ENCODE measurements at places on chromosomes 7 and 10.

GRCh38 chr7:18086165-18087025 is 58.7 kb upstream of the PRPS1L1 start:
- peak overlapping the region; percentile 57 for H3K4me3 ChIP-seq
- DNase-seq, result peak; percentile 66
- H3K27me3 ChIP-seq, result peaks cover 7% of the 10 kb centered on the region
- peaks cover 11% of the 10 kb centered on the region for H3K4me1 ChIP-seq
- H3K36me3 ChIP-seq, result no peaks in the 10 kb centered on the region
- no peak overlapping the region for H3K27ac ChIP-seq

DNA sequence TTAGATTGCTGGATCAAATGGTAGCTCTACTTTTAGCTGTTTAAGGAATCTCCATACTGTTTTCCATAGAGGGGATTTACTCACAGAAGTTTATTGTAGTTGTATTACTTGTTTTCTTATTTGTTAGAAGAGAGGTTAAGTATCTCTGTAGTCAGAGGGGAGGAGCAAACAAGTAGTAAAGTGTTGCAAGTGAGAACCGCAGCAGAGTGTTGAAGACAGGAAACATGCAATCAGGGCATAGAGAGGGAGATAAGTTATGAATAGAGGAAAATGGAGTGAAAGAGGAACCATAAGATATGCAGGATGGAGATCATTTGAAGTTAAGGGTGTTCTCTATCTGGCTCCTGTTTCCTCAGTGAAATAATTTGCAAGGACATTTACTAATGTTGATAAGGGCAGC is 331.4 kb upstream of the TMEM229A start:
- H3K4me1 ChIP-seq, result no peaks in the 10 kb centered on the region
- no peak for DNase-seq
- H3K36me3 ChIP-seq, result no peaks in the 10 kb centered on the region
- no peak overlapping the region for H3K27ac ChIP-seq

DNA sequence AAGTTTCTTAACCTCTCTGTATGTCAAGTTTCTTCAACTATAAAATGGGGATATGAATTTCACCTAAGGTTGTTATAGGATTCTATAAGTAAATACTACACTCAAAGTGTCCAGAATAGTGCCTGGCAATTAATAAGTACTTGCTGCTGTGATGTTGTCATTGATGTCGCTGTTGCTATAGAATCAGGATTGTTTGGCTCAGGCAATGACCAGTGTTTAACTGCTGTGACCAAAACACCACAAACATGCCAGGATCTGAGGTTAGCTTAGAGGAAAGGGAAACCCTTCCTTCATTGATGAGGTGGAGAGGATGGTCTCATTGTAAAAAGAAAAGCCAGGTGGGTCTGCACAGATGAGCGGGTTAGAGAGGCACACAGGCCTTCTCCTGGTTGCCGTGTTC is 223.1 kb upstream of the INHBA start:
- H3K4me1 ChIP-seq, result no peaks in the 10 kb centered on the region
- no peaks in the 10 kb centered on the region for H3K27me3 ChIP-seq
- no peak overlapping the region for H3K27ac ChIP-seq
- H3K36me3 ChIP-seq, result no peaks in the 10 kb centered on the region
- DNase-seq, result no peak

DNA sequence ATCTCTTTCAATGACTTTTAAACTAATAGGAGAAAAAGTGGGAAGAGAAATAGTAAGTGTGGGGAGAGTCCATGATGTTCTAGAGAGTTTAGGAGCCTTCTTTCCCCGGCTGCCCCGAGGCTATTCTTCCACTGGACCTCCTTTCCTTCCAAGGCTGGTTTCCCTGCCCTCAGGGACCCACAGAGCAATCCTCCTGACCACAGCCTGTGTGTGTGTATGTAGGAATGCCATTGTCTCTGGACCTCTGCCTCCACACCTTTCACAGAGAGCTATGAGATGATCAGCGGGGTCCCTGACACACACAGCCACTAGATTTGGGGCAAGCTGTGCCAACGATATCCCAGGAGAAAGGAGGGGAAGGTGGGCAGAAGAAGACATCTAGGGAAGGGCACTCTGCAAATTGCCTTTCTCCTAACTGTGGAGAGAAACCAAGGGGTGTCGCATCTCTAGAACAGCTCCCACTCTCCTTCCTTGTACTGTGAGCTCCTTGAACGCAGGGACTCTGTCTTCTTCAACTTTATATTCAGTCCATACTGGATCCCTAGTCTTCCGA is 13.3 kb upstream of the CHCHD3 start:
- no peak overlapping the region for H3K27ac ChIP-seq
- no peaks in the 10 kb centered on the region for H3K27me3 ChIP-seq
- no peaks in the 10 kb centered on the region for H3K36me3 ChIP-seq
- no peak overlapping the region for H3K4me3 ChIP-seq
- DNase-seq, result no peak

- no peaks in the 10 kb centered on the region for H3K4me1 ChIP-seq
- no peak for DNase-seq
- H3K36me3 ChIP-seq, result no peaks in the 10 kb centered on the region
- H3K27ac ChIP-seq, result no peak overlapping the region
- H3K4me3 ChIP-seq, result no peak overlapping the region
Observed at GRCh38 chr7:143015926-143016490, 10.9 kb downstream of the OR9A2 start.

DNA sequence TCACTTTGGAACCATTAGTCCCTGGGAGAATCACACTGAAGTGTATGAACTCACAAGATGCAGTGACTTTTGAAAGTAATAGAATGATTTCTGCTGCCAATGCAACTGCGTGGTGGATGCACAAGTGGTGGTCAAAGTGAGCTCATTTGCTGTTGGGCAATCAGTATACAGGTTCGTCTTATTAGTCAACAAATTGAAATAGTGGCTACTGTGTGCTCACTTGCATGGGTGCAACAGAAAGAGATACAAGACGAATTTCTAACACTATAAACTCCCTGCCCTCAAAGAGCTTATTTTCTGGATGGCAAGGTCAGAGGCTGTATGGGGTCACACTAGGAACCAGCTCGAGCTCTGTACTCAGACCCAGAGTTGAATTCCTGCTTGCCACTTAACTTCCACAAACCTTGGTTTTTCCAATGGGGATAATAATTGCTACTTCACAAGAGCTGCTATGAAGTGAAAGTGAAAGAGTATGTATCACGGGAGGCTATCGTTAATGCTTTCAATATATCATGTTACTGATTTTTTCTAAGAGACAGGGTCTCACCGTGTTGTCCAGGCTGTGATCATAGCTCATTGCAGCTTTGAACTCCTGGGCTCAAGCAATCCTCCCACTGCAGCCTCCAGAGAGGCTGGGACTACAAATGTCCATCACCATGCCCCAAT is 8.3 kb upstream of the BCL7B start:
- H3K4me1 ChIP-seq, result peaks cover 6% of the 10 kb centered on the region
- DNase-seq, result no peak
- peak overlapping the region; percentile 43 for H3K4me3 ChIP-seq
- peak overlapping the region; percentile 63 for H3K27ac ChIP-seq
- H3K36me3 ChIP-seq, result peaks cover 16% of the 10 kb centered on the region

DNA sequence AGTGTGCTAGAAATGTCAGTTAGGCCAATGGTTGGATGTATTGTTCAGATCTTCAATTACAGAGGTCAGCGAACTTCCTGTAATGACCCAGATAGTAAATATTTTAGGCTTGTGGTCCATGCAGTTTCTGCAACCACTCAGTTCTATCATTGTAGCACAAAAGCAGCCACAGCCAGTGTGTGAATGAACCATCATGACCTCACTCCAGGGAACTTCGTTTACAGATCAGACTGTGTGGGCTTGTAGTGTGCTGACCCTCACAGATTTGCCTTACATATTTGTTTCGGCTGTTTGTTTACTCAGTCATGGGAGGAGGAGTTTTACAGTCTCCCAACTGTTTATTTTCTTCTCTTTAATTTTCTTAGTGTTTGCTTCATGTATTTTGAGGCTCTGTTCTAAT is 55.4 kb downstream of the LANCL2 start:
- peaks cover 6% of the 10 kb centered on the region for H3K36me3 ChIP-seq
- no peaks in the 10 kb centered on the region for H3K27me3 ChIP-seq
- no peaks in the 10 kb centered on the region for H3K4me1 ChIP-seq
- H3K27ac ChIP-seq, result no peak overlapping the region

- no peak overlapping the region for H3K4me3 ChIP-seq
- peaks cover 45% of the 10 kb centered on the region for H3K36me3 ChIP-seq
- peaks cover 13% of the 10 kb centered on the region for H3K4me1 ChIP-seq
- no peaks in the 10 kb centered on the region for H3K27me3 ChIP-seq
Observed at GRCh38 chr7:131501422-131501821, 55.0 kb downstream of the PODXL start.

DNA sequence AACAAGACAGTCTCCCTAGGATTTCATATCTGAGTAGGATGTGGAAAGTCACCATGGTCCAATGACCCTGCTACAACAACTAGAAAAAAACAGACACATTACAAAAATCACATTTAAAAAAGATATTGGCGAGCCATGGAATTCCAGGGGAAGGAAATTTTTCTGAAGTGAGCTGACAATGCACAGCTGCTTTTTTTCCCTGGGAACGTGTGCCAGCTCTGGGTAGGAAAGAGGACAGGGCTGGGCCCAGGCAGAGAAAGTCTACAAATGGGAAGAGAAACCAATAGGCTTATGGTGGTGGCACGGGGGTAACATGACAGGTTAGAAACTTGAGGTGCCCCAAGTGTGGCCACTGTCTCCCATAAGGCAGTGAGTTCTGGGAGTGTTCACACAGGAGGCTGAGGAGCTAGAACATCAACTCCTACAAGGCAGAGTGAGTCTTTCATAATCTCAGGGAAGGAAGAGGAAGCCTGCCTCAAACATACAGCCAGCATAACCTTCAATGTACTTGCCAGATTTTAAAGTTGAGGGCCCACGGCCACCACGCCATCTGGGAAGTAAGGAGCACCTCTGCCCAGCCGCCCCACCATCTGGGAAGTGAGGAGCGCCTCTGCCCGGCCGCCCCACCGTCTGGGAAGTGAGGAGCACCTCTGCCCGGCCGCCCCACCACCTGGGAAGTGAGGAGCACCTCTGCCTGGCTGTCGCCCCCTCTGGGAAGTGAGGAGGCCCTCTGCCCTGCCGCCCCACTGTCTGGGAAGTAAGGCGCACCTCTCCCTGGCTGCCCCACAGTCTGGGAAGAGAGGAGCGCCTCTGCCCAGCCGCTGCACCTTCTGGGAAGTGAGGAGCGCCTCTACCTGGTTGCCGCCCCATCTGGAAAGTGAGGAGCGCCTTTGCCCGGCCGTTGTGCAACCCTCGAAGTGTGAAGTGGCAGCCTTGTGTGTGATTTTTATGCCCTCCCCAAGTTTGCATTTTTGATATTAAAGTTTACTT is 5.9 kb downstream of the FBXL13 start:
- H3K36me3 ChIP-seq, result no peaks in the 10 kb centered on the region
- H3K27ac ChIP-seq, result peak overlapping the region; percentile 32
- DNase-seq, result no peak

GRCh38 chr10:11605807-11606408 is 5.5 kb downstream of the USP6NL start:
- H3K4me1 ChIP-seq, result peaks cover 21% of the 10 kb centered on the region
- no peaks in the 10 kb centered on the region for H3K36me3 ChIP-seq
- no peak overlapping the region for H3K4me3 ChIP-seq
- no peak overlapping the region for H3K27ac ChIP-seq
- no peaks in the 10 kb centered on the region for H3K27me3 ChIP-seq

GRCh38 chr10:17643339-17643754 is 604 bp upstream of the STAM start:
- H3K36me3 ChIP-seq, result no peaks in the 10 kb centered on the region
- H3K4me1 ChIP-seq, result peaks cover 46% of the 10 kb centered on the region
- DNase-seq, result peak; percentile 86
- H3K27ac ChIP-seq, result peak overlapping the region; percentile 99

DNA sequence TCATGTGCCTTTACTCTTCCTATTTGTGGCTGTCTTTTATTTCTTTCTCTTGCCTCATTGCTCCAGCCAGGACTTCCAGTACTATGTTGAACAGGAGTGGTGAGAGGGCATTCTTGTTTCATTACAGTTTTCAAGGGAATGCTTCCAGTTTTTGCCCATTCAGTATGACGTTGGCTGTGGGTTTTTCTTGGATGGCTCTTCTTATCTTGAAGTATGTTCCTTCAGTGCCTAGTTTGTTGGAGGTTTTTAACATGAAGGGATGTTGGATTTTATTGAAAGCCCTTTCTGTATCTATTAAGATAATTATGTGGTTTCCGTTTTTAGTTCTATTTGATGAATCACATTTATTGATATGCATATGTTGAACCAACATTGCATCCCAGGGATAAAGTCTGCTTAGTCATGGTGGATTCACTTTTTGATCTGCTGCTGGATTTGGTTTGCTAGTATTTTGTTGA is 96.8 kb downstream of the GLCCI1 start:
- H3K27me3 ChIP-seq, result no peaks in the 10 kb centered on the region
- H3K4me1 ChIP-seq, result no peaks in the 10 kb centered on the region
- H3K36me3 ChIP-seq, result peaks cover 4% of the 10 kb centered on the region
- H3K4me3 ChIP-seq, result no peak overlapping the region
- DNase-seq, result no peak

DNA sequence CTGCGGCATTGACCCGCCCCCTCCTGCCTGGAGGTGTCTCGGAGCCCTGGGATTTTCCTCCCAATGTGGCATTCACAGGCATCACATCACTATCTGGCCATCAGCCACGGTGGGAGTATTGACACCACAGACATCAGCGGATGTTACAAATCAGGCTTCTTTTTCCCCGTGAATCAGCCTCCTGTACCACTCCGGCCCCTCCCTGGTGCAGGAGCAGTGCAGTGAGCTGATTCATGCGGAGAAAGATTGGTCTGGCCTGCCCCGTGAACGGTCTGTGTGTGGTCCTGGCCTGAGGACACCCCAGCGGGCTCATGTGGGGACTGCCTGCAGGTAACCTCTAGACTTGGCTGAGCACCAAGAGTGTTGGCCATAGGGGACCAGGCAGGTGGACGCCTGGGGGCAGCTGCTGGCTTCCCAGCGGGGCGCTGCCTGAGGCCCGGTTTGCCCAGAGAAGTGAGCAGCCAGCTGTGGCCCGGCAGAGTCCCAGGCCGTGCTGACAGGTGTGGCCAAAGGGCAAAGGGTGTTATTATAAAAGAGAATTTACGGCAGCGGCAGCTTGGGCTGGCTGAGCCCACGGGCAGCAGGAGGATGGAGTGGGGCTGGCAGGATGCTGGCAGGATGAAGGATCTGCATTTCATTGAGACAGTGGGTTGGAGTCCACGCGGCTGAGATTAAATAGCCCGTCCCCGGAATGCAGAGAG is 32.1 kb upstream of the GNA12 start:
- no peak overlapping the region for H3K4me3 ChIP-seq

GRCh38 chr7:142438235-142438922 is 180.5 kb upstream of the PRSS58 start:
- no peaks in the 10 kb centered on the region for H3K36me3 ChIP-seq
- no peak overlapping the region for H3K27ac ChIP-seq

DNA sequence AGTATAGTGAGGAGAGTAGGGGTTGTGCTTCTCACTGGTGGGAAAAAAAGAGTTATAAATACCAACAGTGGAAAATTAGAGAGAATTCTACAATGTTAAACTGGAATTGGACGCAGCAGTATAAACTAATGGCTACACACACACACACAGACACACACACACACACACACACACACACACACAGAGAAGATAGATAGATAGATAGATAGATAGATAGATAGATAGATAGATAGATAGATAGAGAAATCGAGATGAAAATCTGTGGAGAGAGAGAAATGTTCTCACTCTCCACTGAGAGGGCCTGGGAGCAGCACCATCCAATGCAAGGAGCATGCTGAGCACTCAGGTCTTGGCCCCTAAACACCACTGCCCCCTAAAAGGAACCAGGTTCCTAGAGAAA is 99.9 kb upstream of the LRRC4 start:
- no peak overlapping the region for H3K4me3 ChIP-seq
- no peak for DNase-seq
- no peak overlapping the region for H3K27ac ChIP-seq
- H3K36me3 ChIP-seq, result no peaks in the 10 kb centered on the region
- peaks cover 8% of the 10 kb centered on the region for H3K4me1 ChIP-seq

Data from upper lobe of right lung (tissue), 1 donor.